Right cardiac atrium (tissue), 5 donors: ENCODE measurements at places on chromosomes 5 and 9. TPM values are rescaled to one million over a fixed set of nuclear protein-coding genes. Genes with fewer than 3 reads are reported as not detected.

The MED10 gene
- total RNA-seq, result 20.0 TPM

The SLC34A1 gene
- not detected for total RNA-seq

The GABRA1 gene
- not detected for total RNA-seq

The SAXO1 gene
- total RNA-seq, result not detected

The TTF1 gene
- 20.2 TPM for total RNA-seq

The FCN2 gene
- total RNA-seq, result not detected

The KIF4B gene
- total RNA-seq, result 0.08 TPM

The RIMOC1 gene
- total RNA-seq, result 16.7 TPM

The SMC5 gene
- 15.8 TPM for total RNA-seq

The CERCAM gene
- total RNA-seq, result 18.5 TPM

The SPACA9 gene
- total RNA-seq, result 10.4 TPM

The PGM5 gene
- 315 TPM for total RNA-seq

The TBC1D13 gene
- total RNA-seq, result 18.9 TPM

The SH3RF2 gene
- total RNA-seq, result 131 TPM

The CMYA5 gene
- 1,021 TPM for total RNA-seq

The ANKRD55 gene
- not detected for total RNA-seq

The LHX3 gene
- not detected for total RNA-seq

The ZBTB43 gene
- 19.7 TPM for total RNA-seq

The OTULIN gene
- total RNA-seq, result 18.5 TPM

The PNPLA7 gene
- 7.7 TPM for total RNA-seq

The IRX4 gene
- total RNA-seq, result not detected

The ACTL7A gene
- not detected for total RNA-seq

The HTR4 gene
- total RNA-seq, result 9.1 TPM

The TEK gene
- 25.3 TPM for total RNA-seq

The CACNA1B gene
- total RNA-seq, result 0.09 TPM

The PCDHGA10 gene
- 4.0 TPM for total RNA-seq

The NR2F1-AS1 gene
- 10.9 TPM for total RNA-seq

The NEURL1B gene
- 23.1 TPM for total RNA-seq
